ENCODE measurements at places on chromosomes 3 and 15. TPM values are rescaled to one million over a fixed set of nuclear protein-coding genes. Genes with fewer than 3 reads are reported as not detected.

- DNase-seq: peak; percentile 73
Measured at GRCh38 chr3:184685646-184686045, 26.2 kb downstream of the MAGEF1 start.

Gene REC114
- not detected for total RNA-seq

GRCh38 chr3:185625784-185626183 lies 39.7 kb downstream of the SENP2 start:
- no peak for DNase-seq

Gene ZDHHC23
- total RNA-seq: 14.9 TPM

Gene CIB2
- 2.8 TPM for total RNA-seq

DNA sequence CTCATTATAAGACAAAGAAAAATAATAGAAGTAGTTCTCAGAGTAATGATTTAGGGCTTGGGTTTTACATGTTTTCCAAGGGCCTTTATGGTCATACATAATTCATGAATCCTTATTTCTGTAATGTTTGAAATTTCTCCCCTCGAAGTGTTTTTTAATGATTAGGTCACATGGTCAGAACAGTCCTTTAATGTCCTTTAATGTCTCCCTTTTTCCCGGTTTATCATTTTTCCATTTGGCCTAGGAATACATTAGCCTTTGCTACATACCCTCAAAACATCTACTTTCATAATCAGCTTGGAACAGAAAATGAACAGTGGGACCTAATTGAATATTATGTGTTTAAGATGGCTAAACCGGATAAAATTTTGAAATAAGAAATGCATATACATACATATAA lies 159.9 kb upstream of the ROBO2 start:
- DNase-seq: no peak

Gene VGLL3
- total RNA-seq: 32.8 TPM

GRCh38 chr3:174620138-174620537 lies 239.0 kb upstream of the NAALADL2 start:
- no peak for DNase-seq

Gene RLBP1
- total RNA-seq: not detected

Gene GOLGA6L4
- 3.9 TPM for total RNA-seq

Gene PPM1L
- total RNA-seq: 10.7 TPM

- DNase-seq: no peak
Measured at GRCh38 chr3:7667774-7668173, 806.9 kb downstream of the GRM7 start.

DNA sequence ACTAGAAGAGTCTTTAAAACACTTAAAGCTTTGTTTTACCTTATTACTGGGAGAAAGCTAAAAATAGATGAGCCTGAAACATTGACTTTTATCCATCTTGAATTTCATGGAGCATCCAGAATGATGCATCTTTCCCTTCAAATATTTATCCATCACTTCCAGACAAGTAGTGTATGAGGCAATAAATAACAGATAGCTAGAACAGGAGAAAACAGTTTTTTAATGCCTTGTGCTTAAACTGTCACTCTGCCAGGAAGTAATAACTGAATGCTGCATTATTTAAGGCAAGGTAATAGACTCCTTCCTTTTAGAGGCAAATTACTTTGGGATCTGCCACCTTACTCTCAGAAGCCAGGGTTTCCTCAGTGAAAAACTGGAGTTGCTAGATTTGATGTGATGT lies 225.8 kb upstream of the NAALADL2 start:
- no peak for DNase-seq

DNA sequence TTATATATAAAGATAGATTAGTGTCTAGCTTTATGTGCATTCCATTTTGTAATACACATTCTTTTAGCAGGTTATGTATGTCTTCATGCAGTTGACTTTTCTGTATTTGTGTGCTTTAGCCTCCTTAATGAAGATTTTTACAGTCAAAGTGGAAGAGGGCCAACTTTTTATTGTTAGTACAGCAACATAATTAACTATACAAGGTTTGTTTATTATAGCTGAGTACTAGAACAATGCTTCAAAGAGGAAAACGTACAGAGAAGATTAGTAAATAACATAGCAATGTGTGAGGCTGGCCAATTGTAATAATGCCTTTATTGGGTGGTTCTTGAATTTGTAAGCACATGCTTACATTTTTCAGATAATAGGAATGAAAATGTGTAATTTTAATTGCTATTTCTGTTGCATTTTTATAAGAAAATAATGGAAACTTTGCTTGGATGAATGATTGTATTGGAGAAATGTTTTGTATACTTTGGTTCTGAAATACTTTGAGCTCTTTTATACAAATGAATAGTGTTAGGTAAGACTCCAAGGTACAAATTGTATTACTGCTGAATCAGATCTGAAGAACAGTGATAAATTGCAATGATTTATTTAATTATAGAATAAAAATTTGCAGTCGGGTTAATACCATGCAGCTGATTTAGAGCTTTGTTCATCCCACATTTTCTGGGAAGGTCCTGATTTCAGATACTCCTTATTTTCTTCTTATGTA lies 41.4 kb downstream of the UBE2E2 start:
- no peak for DNase-seq

DNA sequence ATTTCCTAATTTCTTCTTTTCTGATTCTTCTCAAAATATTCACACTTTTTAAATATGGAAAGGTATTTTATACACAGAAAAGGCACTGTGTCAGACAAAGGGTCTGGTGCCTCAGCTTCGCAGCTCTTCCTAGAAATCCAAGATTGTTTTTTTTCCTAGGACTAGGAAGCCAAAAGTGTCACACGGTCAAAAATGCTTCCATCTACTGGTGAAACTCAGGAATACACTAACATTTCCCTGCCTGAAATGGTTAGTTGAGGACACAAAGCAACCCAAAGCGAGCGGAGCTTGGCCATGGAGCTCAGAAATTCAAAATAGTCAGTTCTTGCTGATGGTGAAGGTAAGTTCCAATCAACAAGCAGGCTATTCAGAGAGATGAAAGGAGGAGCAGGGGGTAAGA lies 426.5 kb upstream of the RASGRP1 start:
- peak; percentile 81 for DNase-seq

- peak; percentile 53 for DNase-seq
Measured at GRCh38 chr3:134092208-134092701, 62.5 kb upstream of the SLCO2A1 start.

- no peak for DNase-seq
Measured at GRCh38 chr3:101340591-101340990, 20.2 kb upstream of the IMPG2 start.

DNA sequence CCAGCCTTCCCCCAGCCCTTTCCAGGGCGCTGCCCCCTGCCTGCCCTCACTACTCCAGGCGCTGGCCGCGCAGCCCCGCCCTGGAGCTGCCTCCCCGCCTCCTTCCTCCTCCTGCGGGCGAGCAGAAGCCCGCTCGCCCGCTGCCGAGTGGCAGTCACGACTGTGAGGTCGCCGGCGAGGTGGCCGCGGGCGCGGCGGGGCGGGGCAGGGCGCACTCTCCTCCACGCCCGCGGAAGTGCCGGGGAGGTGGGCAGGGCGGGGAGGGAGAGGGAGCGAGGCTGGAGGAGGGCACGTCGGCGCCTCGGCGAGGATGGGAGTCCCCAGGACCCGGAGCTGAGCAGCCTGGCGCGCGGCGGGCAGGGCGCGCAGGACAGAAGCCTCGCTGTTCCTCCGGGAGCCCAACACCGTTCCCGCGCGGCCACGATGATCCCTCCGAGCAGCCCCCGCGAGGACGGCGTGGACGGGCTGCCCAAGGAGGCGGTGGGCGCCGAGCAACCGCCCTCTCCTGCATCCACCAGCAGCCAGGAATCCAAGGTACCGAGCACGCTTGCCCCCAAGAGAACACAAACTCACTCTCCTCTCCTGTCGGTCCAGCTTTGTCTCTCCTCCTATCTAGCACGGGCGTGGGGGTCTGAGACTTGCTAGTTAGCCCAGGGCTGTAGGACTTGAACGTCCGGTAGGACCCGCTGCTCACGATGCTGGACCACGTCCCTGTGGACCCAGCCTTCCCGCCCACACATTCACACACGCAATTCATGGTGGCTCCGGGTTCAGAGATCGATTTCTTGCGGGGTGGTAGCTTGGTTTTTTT lies at the start of gene STAC:
STAC (plus strand) TSS at position 284 of the 811 bp plus-strand sequence; CDS start at position 424, 140 bp downstream.
- peak; percentile 14 for DNase-seq

DNA sequence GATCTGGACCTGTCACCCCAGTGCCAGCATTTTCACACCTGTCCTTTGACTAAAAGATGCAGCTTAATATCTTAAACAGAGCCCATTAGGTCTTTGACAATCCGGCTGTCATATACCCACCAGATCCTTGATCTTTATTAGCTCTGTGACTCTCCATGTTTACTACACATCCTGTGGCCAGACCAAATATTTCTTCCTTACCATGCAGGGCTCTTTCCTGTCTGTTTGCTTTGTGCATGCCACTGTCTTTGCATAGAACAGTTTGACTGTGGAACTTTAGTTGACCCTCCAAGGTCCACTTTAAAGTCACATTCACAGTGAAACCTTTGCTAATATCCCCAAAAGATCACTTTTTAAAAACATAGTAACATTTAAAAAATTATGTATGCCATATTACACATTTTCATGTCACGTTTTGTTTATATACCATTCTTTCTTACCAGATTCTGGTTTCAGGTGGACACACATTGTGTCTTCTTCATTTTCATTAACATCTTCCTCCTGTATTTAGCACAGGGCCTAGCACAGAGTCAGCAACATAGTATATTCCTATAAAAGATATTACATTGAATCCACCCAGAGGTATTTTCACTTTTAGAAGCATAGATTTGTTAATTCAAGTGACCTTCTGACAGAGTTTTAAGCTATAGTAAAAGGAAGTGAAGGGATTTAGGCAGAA lies 95.8 kb downstream of the RAP2B start:
- DNase-seq: no peak

DNA sequence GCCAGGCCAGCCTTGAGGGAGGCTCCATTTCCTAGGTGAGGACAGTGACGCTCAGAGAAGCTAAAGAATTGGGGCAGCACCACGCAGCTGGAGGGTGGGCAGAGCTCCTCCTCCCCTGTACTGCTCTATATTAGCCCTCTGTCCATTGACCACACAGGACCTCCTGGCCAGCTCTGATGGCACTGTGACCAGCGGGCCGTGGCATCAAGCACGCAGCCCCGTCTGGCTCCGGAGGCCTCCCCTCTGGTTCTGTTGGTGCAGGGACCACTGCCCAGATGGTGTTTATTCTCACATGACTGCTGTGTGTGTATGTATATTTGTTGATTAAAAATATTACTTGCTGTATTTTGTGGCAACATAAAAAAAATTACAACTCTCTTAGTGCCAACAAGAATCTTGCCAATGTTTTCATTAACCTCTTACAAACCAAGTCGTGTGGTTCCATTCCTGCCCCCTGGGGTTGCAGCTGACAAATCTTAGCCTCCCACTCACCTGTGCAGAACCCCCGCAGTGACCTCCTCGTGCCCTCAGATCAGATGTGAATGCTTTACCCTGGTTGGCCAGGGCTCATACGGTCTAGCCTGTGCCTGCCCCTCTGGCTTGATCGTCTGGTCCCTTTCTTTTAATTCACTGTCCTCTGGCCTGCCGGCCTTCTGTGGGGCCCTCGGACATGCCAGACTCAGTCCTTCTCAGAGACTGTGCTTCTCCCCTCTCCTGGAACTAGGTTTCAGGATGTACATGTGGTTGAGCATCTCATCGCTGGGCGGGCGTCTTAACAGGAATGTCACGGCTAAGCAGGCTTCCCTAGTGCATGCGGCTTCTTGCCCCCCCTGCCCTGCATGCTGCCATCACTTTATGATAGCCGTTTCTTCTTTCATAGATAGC lies 14.8 kb downstream of the CHCHD6 start:
- no peak for DNase-seq

DNA sequence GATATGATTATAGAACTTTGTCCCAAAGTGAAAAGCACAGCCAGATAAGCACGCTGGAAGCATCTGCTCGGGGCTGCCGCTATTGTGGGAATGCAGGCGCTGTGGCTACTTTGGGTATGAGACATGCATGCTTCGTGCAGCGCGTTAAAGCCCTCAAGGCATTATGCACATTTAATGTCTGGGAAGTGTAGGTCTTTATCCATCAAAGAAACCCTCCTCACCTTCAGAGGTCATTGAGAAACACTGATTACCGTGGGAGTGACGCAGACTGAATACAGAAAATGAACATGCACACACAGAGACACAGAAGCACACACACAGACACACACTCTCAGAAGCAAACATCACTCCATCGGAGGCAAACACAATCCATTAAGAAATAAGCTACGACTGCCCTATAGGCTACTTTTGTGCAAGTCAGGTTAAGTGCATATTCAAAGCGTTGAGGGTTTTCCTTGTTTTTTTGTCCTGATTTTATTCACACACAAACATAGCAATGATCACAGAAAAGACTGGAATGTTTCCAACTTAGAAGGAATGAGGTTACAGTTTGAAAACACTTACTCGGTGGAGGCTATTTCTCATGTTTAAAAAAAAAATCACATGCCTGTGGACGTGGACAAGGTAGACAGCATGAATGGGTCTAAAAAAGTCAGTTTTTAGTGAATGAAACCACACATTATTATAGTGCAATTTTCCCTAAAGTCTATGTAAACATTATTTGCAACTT lies 68.5 kb downstream of the PLCH1 start:
- peak; percentile 48 for DNase-seq

DNA sequence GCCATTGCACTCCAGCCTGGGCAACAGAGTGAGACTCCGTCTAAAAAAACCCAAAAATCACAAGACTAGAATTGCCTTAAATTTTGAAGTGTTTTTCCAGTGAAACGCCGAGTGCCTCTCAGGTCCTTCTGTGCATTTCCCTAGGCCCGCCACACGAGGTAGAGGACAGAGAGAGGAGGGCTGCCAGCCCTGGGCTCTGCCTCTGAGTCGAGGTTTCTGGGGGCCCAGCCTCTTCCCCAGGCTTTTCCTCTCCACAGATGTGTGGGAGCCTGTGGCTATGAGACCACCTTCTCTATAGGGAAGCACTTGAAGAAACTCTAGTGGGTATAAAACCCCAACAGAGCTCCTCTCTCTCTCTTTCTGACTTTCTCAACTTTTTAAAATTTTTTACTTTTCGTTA lies 10.9 kb upstream of the EHD4 start:
- DNase-seq: no peak

Gene UBL7
- total RNA-seq: 38.1 TPM

- no peak for DNase-seq
Measured at GRCh38 chr3:43764471-43764870, 73.7 kb downstream of the ABHD5 start.

DNA sequence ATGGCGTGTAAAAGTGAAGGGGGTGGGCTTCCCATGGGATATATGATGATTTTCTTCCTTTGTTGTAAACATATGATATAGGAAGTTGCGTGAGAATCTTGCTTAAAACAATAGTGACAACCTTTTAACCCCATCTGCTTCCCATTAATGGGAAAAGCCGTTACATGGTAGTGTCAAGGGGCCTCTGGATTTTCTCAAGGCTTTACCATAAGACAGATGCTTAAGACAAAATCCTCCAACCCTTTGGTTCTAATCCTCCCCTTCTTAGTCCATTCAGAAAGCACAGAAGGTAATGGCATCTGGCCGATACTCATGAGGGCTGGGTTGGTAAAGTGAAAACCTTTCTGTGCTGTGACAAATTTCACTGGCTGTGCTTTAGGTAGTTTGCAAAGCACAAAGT lies 25.0 kb downstream of the DPH3 start:
- DNase-seq: no peak

Gene ILDR1
- 4.4 TPM for total RNA-seq
